Naive thymus-derived CD4-positive, alpha-beta T cell (primary cell): ENCODE measurements at places on chromosomes 2 and 18. TPM values are rescaled to one million over a fixed set of nuclear protein-coding genes. Genes with fewer than 3 reads are reported as not detected.

DNA sequence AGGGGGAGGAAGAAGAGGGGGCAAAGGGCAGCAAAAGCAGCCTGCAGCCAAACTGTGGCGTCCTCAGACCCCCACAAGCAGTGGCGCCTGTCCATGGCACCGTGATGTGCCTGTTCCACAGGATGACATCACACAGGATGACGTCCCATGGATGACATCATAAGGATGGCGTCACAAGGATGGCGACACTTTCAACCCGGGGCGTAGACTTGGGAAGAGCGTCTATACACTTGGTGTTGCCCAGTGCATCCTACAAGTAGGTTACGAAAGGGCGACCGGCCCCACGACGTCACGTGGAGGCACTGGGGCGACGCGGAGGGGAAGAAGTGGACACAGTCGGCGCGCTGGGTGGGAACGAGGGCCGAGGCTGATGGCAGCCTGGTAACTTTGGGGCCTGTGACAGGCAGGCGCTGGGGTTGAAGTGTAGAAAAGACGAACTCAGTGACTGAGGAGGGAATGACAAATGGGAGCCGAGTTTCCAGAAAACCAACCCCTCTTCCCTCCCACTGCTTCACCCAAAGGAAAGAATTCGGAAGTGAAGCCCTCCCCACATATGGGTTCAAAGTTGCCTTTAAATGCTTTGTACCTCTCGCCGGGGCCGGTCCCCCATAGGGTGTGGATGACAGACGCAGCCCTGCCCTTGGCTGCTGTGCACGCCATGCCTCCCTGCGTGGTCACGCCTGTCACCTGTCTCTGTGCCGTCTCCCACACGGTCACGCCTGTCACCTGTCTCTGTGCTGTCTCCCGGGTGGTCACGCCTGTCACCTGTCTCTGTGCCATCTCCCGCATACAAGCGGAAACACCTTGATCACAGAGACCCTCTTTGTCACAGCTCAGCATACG is 13.4 kb upstream of the KCNG2 start:
- no peaks in the 10 kb centered on the region for H3K4me1 ChIP-seq
- H3K4me3 ChIP-seq, result no peak overlapping the region
- H3K36me3 ChIP-seq, result no peaks in the 10 kb centered on the region
- H3K27me3 ChIP-seq, result no peaks in the 10 kb centered on the region
- DNase-seq, result no peak

GRCh38 chr2:55995211-55995610 is 71.6 kb upstream of the EFEMP1 start:
- no peak overlapping the region for H3K27ac ChIP-seq
- H3K36me3 ChIP-seq, result no peaks in the 10 kb centered on the region
- no peaks in the 10 kb centered on the region for H3K27me3 ChIP-seq
- no peak overlapping the region for H3K4me3 ChIP-seq

- H3K27me3 ChIP-seq, result no peaks in the 10 kb centered on the region
- H3K27ac ChIP-seq, result no peak overlapping the region
- DNase-seq, result no peak
- no peaks in the 10 kb centered on the region for H3K36me3 ChIP-seq
- H3K4me3 ChIP-seq, result no peak overlapping the region
Measured at GRCh38 chr18:33184175-33184574, 256.3 kb downstream of the CCDC178 start.

DNA sequence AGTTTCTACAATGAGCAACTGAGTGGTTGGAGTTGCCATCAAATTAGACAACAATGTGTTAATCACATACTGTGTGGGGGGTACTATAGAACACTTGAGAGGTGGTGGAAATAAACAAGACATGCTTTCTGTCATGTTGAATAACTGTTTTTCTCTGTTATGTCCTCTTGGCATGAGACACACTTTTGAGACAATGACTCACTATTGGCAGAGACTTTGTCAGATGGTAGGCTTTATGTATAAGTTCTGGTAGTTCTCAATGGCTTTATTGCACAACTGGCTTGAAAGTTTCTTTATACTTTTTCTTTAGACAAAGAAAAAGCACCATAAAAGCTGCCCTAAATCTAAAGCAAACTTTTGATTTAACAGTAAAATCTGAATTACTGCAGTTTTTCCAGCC is 578.7 kb downstream of the ADCYAP1 start:
- H3K27me3 ChIP-seq, result no peaks in the 10 kb centered on the region
- no peaks in the 10 kb centered on the region for H3K36me3 ChIP-seq
- no peak overlapping the region for H3K4me3 ChIP-seq
- no peak overlapping the region for H3K27ac ChIP-seq
- DNase-seq, result no peak
- no peaks in the 10 kb centered on the region for H3K4me1 ChIP-seq

GRCh38 chr2:4219101-4219500 is 515.7 kb downstream of the DCDC2C start:
- no peaks in the 10 kb centered on the region for H3K27me3 ChIP-seq
- no peak overlapping the region for H3K27ac ChIP-seq
- no peaks in the 10 kb centered on the region for H3K36me3 ChIP-seq

- no peaks in the 10 kb centered on the region for H3K4me1 ChIP-seq
- no peak for DNase-seq
- H3K36me3 ChIP-seq, result no peaks in the 10 kb centered on the region
- H3K27ac ChIP-seq, result no peak overlapping the region
- no peak overlapping the region for H3K4me3 ChIP-seq
Measured at GRCh38 chr2:234818937-234819336, 132.9 kb upstream of the SH3BP4 start.

GRCh38 chr2:197498937-197499593 is 575 bp downstream of the HSPD1 start:
- H3K4me1 ChIP-seq, result peaks cover 41% of the 10 kb centered on the region
- no peaks in the 10 kb centered on the region for H3K27me3 ChIP-seq
- H3K36me3 ChIP-seq, result peaks cover 3% of the 10 kb centered on the region
- peak overlapping the region; percentile 94 for H3K4me3 ChIP-seq
- DNase-seq, result peak; percentile 30
- H3K27ac ChIP-seq, result peak overlapping the region; percentile 90

GRCh38 chr2:26359886-26360473 is 13.4 kb upstream of the ADGRF3 start:
- no peaks in the 10 kb centered on the region for H3K27me3 ChIP-seq
- no peak overlapping the region for H3K4me3 ChIP-seq

GRCh38 chr2:129752176-129752575 is 227.3 kb upstream of the RAB6C start:
- no peaks in the 10 kb centered on the region for H3K27me3 ChIP-seq
- no peak overlapping the region for H3K4me3 ChIP-seq

DNA sequence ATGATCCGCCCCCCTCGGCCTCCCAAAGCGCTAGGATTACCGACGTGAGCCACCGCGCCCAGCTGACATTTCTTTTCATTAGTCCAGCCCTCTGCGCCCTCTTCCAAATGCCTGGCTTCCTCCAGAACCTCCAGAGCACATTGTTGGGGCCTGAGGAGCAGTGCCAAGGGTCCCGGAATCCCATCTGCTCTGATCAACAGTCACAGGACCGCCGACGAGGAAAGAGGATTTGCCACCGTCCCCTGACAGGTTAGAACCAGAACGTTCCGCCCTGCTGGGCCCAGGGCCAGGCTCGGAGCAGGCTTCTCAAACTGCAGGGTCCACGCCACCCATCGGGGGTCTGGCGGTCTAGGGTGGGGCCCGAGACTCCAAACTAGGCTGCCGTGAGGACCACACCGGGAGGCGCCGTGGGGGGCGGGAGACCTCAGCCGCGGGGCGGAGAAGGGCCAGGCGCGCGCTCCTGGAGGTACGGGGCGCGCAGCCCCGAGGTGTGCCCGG is 36.9 kb upstream of the ITM2C start:
- H3K4me1 ChIP-seq, result no peaks in the 10 kb centered on the region
- no peak for DNase-seq
- no peaks in the 10 kb centered on the region for H3K36me3 ChIP-seq
- no peak overlapping the region for H3K4me3 ChIP-seq
- peaks cover 5% of the 10 kb centered on the region for H3K27me3 ChIP-seq
- H3K27ac ChIP-seq, result no peak overlapping the region

DNA sequence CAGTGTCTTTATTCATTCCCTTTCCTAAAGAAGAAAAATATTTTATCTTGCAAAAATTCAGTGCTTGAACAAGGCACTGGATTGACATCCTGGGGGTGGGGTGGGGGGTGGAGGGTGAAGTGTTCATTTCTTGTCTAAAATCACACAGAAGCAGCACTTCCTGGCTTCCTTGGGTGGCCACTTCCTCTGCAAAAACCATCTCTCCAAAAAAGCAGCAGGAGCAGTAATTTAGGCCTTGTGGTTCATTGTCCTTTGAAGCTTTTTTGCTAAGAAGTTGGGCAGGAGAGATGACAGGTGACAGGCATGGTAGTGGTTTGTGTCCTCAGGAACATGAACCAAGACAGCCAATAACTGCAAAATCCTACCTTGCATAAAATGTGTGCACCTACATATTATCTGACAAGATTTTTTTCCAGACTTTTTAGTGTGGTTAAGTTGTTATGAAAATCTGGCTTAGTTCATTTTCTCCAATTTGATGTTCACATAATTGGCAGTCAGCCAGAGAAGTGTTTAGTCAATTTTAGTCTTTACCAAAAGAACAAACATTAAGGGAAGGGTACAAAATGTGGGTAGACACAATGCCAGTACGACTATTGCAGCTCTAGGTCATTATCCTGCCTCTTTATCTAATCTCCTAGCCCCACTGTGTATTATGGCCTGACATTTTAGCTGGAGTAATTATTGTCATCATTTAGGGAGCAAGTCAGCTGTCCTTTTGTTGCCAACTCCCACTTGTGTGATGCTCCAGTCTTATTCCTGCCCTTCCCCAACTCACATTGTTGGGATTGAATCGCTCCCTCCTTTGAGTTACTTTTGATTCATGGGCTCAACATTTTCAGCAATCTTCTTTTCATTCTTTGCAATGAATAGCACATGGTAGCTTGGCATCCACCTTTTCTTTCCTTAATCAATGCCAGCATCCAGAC is 177.2 kb downstream of the MYO3B start:
- no peak overlapping the region for H3K4me3 ChIP-seq
- no peak overlapping the region for H3K27ac ChIP-seq
- no peaks in the 10 kb centered on the region for H3K36me3 ChIP-seq
- no peaks in the 10 kb centered on the region for H3K27me3 ChIP-seq
- peak; percentile 53 for DNase-seq

DNA sequence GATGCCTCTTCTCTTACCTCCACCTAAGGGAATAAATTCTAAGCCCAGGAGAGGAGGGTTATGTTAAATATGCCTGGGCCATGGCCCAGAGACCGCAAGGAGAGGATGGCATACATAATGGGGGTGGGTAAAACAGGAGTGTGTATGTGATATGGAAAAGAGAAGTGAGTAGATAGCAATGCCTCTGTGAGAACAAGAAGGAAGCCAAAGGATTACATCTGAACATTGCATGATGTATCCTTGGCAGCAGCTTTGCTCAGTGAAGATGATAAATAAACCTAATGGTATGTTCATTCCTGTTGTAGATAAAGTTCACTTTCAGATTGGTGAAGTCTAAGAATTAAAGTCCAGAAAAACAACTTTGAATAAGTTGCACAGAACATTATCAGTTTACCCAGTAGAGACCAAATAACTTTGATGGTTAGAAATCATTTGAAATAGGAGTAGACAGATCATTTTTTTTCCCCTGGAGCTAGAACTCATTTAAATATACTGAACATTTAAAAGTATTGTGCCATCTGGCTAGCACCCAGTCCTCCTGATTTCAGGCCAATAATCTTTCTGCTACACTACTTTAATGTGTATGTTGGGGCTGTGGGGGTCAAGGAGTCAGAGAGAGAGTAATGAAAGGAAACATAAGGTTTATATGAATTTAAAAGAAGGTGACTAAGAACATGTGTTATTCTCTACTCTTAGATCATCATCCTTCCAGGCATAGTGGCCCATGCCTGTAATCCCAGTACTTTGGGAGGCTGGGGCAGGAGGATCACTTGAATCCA is 231.7 kb downstream of the PARD3B start:
- H3K4me1 ChIP-seq, result no peaks in the 10 kb centered on the region
- DNase-seq, result no peak
- H3K4me3 ChIP-seq, result no peak overlapping the region
- no peaks in the 10 kb centered on the region for H3K36me3 ChIP-seq
- H3K27me3 ChIP-seq, result no peaks in the 10 kb centered on the region

DNA sequence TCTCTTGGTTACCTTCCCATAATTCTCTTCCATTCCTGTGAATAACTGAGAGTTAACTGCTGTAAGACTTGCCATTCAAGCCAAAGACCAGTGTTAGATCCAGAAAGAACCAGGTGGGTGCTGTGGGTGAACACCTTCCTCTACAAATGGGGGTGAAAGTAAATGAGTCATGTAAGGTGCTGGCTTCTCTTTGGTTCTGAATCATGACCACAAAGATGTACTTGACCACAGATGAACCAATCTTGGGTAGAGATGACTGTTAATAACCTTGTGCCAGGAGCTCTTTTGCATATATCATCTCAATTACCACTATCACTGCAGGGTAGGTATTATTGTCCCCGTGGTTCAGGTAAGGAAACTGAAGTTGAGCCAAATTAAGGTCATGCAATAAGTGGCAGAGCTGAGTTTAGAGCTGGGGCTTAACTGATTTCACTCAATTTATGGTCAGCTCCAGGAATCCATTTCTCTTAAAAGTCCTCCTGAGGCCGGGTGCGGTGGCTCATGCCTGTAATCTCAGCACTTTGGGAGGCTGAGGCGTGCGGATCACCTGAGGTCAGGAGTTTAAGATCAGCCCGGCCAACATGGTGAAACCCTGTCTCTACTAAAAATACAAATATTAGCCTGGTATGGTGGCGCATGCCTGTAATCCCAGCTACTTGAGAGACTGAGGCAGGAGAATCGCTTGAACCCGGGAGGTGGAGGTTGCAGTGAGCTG is 244.9 kb upstream of the CXCR4 start:
- peaks cover 4% of the 10 kb centered on the region for H3K4me1 ChIP-seq
- H3K27ac ChIP-seq, result no peak overlapping the region
- H3K27me3 ChIP-seq, result no peaks in the 10 kb centered on the region
- H3K36me3 ChIP-seq, result no peaks in the 10 kb centered on the region
- H3K4me3 ChIP-seq, result no peak overlapping the region

- DNase-seq, result no peak
- H3K4me1 ChIP-seq, result no peaks in the 10 kb centered on the region
- no peaks in the 10 kb centered on the region for H3K36me3 ChIP-seq
- no peak overlapping the region for H3K4me3 ChIP-seq
- H3K27ac ChIP-seq, result no peak overlapping the region
- H3K27me3 ChIP-seq, result no peaks in the 10 kb centered on the region
Measured at GRCh38 chr18:55109818-55110414, 150.7 kb upstream of the CCDC68 start.

Gene SALL3
- total RNA-seq, result not detected in 2 replicates

Gene TCF23
- not detected for total RNA-seq

Gene MDH1
- 76.5 TPM for total RNA-seq

Gene CRYGB
- not detected for total RNA-seq

Gene DSC3
- not detected in 2 replicates for total RNA-seq
